Activated CD8-positive, alpha-beta T cell treated with anti-CD3 and anti-CD28 coated beads for 36 hours (primary cell): ENCODE measurements at places on chromosomes 2 and 18.

DNA sequence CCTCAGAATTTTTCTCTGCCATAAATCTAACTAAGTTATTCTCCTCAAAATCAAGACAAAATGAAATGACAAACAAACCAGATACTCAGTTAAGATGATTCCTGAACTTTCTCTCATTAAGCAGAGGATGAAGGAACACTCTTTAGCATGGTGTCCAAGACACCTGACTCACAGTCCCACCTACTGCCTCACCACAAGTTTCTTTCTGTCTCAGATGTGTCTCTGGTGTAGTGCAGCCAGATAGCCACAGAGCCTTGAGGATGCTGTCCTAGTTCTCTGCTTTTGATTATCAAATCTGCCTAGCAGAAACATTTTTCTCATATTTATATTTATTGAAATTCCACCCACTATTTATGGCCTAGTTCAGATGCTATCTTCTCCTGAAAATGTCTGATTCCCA lies 103.6 kb upstream of the TMEM200C start:
- DNase-seq = no peak

DNA sequence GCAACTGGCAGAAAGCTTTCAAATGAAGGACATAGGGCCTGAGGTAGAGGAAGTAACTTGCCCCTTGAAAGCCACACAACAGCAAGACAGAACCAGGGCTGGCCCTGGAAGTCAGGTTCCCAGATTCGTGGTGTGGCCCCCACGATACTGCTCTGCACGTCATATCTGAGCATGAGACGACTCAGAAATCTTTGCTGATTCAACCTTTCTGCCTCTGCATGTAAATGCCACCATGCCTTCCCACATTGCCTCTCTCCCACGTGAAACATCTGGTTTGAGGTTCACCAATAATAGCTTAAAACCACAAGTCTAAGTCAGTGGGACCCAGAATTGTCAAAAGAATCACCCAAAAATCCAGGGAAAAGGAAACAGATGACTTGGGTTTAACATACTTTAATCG lies 214.0 kb upstream of the TRIB2 start:
- peak; percentile 71 for DNase-seq

GRCh38 chr2:160621748-160622147 lies 128.1 kb upstream of the RBMS1 start:
- DNase-seq = no peak

DNA sequence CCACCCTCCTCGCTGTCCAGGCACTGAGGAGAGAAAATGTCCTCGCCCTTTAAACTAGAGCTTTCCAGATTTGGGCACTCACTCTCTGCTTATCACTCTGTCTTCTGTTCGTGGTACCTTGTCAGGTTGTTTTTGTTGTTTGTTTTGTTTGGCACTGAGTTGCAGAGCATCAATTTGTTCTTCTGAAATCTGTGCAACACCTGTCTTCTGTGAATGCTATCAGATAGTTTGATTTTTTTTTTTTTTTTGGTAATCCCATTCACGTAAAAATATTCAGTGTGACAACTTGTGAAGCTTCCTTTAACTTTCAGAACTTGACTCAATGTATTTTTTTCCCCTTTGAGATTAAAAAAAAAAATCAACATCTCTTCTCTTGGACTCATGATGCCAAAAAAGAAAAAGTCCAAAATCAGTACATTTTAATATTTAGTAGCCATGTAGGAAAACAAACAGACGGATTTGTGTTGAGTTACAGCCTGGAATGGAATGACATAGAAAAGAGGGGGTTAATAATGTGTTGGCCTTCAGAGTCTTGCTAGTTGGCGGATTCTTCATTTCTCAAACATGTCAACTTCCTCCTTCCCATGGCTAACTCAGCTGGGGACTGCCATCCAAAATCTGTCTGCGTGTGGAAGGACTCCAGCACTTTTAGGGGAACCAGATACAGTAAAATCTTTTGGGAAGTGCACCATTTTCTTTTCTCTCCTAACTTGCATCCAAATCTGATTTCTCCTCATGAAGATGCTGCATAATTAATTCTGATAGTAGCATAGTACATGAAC lies 1.6 kb downstream of the TMEM178A start:
- DNase-seq = no peak

DNA sequence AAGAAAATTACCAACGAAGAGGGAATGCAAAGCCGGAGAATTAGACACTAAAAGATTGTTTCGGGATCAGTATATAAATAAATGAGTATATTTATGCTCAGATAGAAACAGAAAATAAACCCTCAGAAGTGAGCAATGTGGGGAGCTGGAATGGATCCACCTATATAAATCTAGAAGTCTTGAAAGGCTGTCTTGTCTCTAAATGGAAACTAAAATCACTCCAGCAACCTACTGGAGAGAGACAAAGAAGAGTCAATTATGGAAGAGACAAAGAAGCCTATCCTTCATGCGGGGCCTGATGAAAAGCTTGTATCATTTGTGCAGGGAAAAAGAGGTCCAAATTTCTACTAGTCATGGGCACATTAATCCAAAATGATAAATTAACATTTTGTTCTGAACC lies 158.1 kb downstream of the DNAH7 start:
- DNase-seq = no peak

GRCh38 chr18:23864624-23865023 lies 149.9 kb upstream of the TTC39C start:
- DNase-seq = peak; percentile 65

GRCh38 chr2:14633461-14634181 lies 1.1 kb downstream of the LRATD1 start:
- DNase-seq = no peak

GRCh38 chr18:52401236-52401635 lies 61.2 kb downstream of the DCC start:
- no peak for DNase-seq

DNA sequence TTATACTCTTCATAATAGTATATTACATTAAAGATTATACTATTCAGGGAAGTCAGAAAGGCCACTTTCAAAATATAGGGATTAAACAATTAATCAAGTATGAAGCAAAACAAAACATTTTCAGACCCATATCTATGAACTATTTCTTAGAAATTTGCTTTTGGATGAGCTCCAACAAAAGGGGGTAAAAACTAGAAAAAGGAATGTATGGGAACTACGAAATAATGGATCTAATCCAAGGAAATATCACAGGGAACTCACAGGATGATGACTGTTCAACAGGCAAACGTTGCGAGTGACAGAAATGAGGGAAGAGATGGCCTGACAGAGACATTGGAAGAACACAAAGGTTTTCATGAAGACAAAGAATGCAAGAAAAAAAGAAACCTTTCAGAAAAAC lies 27.9 kb downstream of the G6PC2 start:
- DNase-seq = no peak

- peak; percentile 45 for DNase-seq
Observed at GRCh38 chr2:200705305-200706041, 106.2 kb upstream of the BZW1 start.

- no peak for DNase-seq
Observed at GRCh38 chr2:100178864-100179263, 36.5 kb upstream of the AFF3 start.

GRCh38 chr2:196195302-196195701 lies 23.9 kb upstream of the STK17B start:
- DNase-seq = no peak

- peak; percentile 55 for DNase-seq
Observed at GRCh38 chr2:168432565-168433186, 23.4 kb upstream of the CERS6 start.

DNA sequence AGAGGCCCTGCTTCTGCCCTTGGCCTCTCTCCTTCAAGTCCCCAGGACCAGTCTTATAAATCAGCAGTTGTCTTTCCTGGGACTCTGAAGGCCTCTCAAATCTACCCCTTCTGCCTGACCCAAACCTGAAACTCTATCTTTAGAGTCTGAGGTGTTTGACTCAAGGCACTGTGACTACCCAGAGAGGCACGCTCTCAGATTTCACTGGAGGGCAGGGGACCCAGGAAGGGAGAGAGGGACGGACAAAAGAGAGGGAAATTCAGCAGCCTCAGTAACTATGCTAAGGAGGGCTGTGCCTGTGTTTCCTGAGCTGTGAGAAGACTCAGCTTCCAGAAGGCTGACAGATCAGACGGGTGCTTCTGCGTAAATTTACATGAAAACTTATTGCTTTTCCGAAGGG lies 217.8 kb downstream of the HAUS1 start:
- no peak for DNase-seq

DNA sequence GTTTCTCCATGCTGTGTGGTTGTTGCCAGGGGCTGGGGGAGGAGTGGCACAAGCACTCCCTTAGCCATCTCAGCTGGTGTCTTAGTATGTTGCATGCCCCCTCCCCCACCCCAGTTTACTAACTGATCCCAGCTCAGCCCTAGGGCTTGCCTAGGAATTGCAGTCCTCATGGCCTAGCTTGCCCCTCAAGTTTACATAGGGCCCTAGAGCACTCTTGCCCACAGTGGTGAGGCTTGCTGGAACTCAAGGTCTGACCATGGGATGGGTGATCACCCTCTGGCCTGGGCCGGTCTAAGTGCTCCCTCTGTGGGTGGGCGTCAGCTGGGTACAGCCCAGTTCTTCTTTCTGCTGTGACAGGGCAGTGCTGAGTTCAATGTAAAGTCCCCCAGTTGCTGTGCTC lies 156.1 kb upstream of the PIEZO2 start:
- DNase-seq = no peak

GRCh38 chr18:59708988-59709387 lies 11.8 kb upstream of the CCBE1 start:
- DNase-seq = no peak

DNA sequence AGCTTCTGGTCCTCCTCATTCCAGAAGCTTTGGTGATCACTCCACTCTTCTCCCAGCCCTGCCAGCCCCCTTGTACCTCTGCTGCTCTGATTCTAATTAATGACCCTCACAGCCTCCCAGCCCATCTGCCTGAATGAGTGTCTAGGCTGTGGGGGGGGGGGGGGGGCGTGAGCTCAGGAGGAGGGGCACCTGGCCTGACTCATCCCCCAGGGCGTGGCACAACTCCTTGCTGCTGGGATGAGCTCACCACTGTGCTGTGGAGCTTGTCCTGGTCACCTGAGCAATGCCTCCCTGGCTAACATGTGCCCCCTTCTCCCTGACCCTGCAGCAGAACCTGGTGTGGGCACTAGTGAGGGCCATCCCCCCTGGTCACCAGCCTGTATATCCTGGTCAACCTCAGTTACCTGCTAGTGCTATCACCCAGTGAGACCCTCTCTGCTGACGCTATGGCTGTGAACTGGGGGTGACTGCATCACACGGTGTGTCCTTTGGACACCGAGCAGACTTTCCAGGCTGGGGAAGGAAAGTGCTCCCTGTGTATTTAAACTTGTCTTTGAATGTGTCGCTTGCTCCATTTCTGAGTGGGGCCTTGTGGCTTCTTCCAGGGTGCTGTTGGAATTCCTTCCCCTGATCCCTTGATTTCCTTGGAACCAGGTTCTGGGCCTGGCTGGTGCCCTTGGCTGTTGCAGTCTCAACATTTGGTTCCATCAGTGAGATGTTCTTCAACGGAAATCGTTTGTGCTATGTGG lies 41.5 kb upstream of the PUM2 start:
- DNase-seq = no peak

- DNase-seq = no peak
Observed at GRCh38 chr18:10379522-10379921, 74.9 kb upstream of the APCDD1 start.

- no peak for DNase-seq
Observed at GRCh38 chr18:13392899-13393298, 174.3 kb downstream of the LDLRAD4 start.

DNA sequence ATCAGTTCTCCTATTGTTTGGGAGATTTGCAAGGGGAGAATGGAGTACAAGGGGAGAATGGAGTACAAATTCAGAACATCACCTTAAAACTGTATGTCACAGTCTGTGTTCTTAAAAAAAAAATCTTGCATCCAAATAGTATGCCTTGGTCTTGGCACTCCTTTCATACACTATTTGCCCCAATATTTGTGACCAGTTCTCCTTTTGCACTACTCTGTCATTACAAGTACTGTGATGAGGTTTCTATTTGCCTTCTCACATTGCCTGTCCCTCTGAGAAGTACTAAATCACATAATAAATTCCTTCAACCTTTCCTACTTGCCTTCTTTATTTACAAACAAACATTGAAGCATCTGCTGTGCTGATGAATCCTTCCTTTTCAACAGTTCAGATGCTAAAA lies 36.0 kb upstream of the NCK2 start:
- DNase-seq = no peak

DNA sequence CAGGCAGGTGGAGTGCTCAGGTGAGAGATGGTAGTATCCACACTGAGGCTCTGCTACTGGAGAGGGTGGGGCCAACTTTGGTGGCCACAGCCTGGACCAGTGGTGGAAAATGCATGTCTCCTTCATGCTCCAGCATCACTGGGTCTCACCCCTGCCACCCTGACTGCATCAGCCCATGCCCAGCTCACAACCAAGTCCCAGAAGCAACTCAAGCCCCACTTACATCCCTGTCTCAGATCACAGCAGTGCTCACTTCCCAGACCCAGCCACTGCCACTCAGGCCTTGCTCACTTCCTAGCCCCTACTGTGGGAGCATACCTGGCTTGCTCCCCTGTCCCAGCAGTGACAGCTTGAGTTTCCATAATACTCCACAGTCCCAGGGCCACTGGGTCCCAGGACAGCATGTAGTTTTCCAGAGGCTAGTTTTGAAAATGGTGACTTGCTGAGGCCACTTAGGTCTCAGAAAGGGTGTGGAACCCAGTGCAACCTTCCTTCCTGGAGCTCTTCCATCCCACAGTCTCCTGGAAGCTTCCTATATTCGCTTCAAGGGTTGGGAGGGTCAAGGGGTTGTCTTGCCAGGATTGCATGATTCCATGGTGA lies 58.8 kb downstream of the GPC1 start:
- DNase-seq = no peak

- DNase-seq = peak; percentile 11
Observed at GRCh38 chr2:164061129-164061746, 325.4 kb upstream of the FIGN start.

DNA sequence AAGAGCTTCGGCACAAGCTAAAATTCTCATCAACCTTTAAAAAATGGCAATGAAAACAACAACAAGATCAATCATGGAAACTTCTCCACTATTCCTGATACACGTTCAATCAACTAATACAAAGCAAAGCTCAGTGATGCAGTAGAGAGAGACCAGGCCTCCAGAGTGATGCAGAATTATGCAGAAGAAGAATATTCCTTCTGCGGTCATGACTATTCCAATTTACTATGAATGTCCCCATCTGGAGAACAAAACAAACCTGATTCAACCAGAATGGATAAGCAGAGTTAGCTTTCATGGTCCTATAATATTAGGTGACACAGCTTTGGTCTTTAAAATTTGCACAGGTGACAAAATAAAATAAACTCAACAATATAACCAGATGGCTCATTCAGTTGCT lies 12.5 kb upstream of the MBOAT2 start:
- no peak for DNase-seq
